LHCN-M2 (cell line): ENCODE measurements at places on chromosomes 6 and 20.

GRCh38 chr20:13234961-13235360 is 13.9 kb downstream of the ISM1 start:
- DNase-seq: no peak

DNA sequence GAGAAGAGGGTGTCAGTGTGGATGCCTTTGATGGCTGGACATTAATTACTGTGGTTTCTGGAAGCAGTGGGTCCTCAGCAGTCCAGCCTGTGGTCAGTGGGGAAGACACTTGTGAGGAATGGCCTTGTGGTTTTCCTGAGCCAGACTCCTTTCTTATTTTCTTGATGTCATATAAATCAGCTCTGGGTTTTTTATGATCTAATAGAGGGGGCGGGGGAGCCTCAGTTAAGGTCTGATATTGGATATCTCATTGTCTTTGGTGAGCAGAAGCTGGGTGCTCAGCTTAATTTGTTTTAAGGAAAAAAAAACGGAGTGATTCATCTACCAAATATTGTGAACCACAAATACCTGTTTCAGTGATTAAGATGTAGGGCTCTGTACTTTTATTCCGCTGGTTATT is 62.1 kb downstream of the OTOR start:
- no peak for DNase-seq

- DNase-seq: peak; percentile 41
Measured at GRCh38 chr6:110618591-110619267, 142.3 kb upstream of the SLC22A16 start.

DNA sequence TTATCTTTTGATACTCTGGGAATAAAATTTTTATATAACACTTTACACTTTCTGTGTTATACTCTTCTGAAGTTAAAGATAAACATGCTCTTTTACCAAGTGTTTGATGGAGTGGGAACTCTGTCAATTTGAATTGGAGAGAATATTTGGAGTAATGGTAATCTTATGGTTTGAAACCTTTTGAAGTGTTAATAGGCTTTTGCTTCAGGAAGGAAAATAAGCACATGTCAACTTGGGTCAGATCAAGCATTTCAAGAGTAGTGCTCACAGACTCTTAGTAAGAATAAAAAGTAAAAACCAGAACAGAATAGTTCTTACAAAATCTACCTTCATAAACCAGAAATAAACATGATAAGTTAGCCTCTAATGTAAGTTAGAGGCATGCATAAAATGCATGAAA is 24.4 kb upstream of the IRAK1BP1 start:
- no peak for DNase-seq

- DNase-seq: no peak
Measured at GRCh38 chr6:34901930-34902329, 12.9 kb downstream of the ANKS1A start.

GRCh38 chr6:44651604-44652003 is 264.1 kb downstream of the CDC5L start:
- DNase-seq: no peak

GRCh38 chr6:63714091-63714490 is 78.5 kb downstream of the PHF3 start:
- no peak for DNase-seq

DNA sequence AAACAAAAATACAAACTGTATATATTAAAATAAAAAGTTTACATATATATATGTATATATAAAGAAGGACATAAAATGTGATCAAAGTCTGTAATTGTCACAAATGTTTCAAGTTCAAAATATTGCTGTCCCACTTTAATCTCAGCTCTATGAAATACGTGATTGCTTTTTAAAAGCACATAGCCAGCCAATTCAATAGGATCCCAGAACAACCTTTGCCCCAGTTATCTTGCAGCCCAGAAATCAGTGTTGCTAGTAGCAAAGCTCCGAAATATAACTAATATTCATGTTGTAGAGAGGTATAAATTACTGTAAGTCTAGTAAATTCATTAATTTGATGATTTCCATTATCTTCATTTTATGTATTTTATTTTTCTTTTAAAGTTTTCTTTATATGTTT is 114.6 kb downstream of the ELOVL4 start:
- DNase-seq: no peak

DNA sequence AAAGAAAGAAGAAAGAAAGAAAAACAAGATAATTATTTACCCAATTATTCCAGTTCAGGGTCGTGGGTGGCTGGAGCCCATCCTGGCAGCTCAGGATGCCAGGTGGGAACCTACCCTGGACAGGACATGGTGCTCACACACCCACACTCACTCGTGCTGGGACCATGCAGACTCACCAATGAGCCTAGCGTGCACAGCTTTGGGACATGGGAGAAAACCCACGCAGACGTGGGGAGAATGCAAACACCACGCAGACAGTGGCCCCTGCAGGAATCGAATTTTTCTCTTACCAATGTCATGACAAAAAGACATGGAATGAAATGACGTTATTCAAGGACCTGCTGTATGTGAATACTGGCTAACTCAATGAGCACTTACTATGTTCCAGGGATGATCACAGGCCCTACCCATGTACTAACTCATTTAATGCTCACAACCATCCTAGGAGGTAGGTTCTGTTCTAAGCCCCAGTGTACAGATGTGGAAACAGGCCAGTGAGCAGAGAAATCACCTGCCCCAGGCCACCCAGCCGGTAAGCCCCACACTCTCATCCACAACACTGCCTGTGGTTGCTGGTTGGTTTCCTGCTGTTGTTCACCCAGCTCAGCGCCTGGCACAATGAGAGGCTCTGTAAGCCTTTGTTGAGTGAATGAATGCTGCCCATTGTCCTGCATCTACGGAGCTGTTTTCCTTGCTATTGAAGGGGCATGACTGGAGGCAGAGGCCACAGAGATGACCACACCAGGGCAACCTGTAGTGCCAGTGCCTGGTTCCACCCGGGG is 6.8 kb upstream of the PI16 start:
- DNase-seq: no peak

DNA sequence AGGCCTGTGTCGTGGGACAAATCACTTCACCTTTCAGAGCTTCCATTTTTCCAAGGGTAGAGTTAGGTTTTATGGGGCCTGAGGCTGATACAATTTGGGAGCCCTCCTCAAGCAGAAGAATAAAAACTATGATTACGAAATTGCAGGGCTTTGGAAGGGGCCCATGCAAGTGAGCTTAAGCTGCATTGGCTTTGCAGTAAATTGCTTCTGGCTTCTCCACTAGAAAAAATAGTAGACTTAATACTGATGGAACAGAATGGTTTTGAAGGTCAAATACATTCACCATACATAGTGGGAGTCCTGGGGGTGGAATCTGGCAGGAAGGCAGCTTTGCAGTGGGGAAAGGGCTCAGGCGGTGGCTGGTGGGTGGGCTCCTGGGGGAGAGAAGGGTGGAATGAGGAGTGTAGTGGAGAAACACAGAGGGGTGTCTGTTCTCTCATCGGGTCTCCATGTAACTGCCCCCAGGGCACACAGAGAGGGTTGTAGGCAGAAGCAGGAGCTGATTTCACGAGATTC is 55.9 kb upstream of the RNF24 start:
- no peak for DNase-seq

GRCh38 chr6:33426590-33427511 is 7.0 kb downstream of the SYNGAP1 start:
- no peak for DNase-seq

GRCh38 chr6:117558818-117559217 is 43.5 kb downstream of the GOPC start:
- no peak for DNase-seq

- no peak for DNase-seq
Measured at GRCh38 chr20:16711661-16712258, 18.1 kb upstream of the SNRPB2 start.

DNA sequence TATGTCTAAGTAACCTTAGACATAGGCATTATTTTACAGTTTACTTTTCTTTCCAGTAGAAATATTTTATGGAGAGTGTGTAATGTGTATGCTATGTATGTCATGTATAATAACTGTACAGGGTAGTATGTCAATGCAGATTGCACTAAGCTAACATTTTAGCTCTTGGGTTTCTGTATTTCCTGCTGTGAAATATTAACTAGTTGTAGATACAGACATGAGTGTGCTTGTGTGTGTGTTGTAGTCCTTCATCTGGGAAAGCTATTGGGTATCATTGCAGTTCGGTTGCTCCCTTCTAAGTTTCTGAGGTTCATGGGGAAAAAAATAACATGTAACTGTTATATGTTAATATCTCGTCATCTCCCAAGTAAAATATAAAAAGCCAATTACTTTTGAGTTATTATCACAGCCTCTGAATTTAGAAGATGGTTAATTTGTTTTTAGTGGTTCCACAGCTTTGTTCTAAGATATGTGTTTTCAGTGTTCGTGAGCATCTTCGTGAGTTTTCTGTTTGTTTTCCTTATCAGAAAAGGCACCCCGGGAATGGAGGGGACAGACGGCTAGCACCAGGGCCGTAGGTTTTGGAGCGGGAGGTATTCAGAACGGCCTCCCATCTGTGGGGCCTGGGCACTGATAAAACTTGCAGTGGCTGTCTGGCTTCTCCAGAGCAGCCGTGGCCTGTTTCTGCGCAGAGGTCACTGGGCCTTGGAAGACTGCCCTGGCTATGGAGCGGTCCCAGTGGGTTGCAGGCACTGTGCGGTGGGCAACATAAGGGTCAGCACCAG is 215.0 kb downstream of the ARID1B start:
- DNase-seq: no peak

- no peak for DNase-seq
Measured at GRCh38 chr6:19736066-19736465, 101.1 kb upstream of the ID4 start.

GRCh38 chr6:144314003-144314485 is 28.9 kb downstream of the UTRN start:
- DNase-seq: no peak

DNA sequence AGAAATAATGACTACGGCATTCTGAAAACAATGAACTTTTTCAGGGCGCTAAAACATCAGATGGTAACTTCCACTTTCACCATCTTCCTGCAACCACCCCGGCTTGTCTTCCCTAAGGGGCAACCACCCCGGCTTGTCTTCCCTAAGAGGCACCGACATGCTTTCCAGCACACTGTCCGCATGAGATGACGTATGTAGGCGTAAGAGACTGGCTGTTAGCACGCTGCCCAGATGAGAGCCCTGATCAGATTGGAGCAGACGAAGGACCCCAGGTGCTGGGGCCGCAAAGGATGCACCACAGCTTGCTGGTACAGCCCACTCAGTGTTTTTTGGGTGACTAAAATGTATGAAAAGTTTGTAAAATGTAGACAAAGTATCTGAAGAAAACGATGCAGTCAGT is 29.3 kb downstream of the ASCC3 start:
- DNase-seq: no peak

DNA sequence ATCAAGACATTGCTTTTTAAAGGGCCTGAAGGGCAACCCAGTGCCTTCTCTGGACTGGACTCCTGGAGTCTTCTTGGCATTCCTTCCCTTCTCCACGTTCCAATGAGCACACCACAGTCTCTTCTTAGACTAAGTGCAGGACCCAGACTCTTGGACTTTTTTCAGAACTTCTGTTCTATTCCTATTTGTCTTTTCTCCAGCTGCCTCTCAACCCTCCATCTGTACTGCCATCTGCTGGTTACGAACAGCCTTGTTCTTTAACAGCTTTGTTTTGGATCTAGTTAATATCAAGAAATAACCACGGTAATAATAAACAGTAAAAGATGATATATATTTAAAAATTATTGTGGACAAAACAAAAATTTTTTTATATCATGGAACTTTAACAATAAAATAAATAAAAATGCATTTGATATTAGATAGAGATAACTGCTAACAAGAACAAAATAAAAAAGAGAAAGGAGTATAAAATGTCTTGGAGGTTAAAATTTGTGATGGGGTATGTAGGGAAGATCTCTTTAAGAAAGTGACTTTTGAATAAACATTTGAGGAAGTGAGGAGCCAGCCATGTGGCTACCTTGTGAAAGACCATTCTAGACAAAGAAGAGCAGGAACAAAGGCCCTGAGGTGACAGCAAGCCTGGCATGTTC is 105.1 kb upstream of the HCRTR2 start:
- peak; percentile 32 for DNase-seq

- no peak for DNase-seq
Measured at GRCh38 chr6:81838724-81839426, 86.4 kb upstream of the TENT5A start.

DNA sequence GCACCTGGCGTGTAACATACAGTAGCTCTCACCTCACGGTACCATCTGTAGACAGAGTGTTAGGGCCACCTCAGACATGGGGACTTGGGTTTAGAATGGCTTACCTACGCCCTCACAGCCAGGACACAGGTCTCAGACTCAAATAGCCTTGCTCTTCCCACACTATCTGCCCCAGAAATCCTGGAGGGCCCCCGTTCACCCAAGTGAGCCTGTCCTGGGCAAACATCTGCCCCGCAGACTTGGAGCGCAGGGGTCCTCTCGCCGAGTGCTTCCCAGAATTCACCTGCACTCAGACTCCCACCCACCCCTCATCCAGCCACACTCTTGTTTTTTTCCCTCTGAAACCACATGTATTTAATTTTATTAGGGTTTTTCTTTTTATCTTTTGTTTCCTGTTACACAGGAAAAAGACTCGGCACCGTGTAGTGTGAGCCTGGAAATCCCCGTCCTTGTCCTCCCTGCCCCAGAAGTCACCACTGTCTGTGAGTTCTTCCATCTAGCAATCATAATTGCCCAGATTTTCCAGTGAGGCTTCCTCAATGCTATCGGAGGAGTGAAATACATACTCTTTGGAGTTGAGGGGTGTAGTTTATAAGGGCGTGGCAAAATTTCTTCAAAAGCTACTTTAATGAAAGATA is 17.1 kb upstream of the MAP1LC3A start:
- no peak for DNase-seq

DNA sequence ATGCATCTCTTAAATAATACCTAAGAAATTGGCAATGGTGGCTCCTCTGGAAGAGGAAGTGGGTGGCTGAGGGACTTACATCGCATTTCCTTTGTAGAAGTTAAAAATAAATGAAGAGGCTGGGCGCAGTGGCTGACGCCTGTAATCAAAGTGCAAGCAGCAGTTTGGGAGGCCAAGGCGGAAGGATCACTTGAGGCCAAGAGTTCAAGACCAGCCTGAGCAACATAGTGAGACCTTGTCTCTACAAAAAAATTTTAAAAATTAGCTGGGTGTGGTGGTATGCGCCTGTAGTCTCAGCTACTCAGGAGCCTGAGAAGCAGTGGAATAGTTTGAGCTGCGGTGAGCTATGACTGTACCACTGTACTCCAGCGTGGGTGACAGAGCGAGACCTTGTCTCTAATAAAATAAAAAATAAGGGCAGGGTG is 12.2 kb upstream of the NCOA3 start:
- DNase-seq: no peak

DNA sequence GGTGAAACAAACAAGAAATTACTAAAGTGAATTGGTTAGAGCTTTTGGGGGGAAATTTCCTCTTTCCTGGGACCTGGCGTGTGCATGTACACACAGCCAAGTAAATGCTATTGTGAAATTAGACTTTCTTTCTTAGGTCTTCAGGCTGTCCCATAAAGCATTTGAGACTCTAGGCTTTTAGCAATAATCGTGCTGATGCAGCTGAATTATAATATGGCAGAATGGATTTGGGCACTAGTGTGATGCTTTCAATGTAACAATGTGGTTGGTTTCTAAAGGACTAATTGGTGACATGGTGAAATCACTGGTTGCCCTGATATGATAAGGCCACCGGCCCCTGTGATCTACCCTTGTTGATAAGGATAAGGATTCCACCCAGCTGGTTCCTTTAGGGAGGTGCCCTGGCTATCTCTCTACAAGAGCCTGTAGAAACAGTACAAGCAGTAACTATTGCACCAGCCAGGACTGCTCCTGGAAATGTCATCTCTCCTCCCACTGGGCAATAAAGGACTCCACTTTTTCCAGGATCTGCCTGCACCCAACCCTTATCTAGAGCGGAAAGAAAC is 164.1 kb downstream of the TFAP2A start:
- no peak for DNase-seq

- DNase-seq: no peak
Measured at GRCh38 chr6:114033606-114034005, 62.7 kb upstream of the HDAC2 start.
